ENCODE measurements at places on chromosomes 5 and 9.
A peak's percentile ranks its signal among the peaks of the same experiment; 100 is the strongest.

GRCh38 chr5:160445132-160445531 lies 23.5 kb downstream of the PTTG1 start:
- no peaks in the 10 kb centered on the region for H3K36me3 ChIP-seq
- no peak overlapping the region for H3K27ac ChIP-seq
- H3K4me3 ChIP-seq: no peak overlapping the region
- no peaks in the 10 kb centered on the region for H3K27me3 ChIP-seq
- H3K4me1 ChIP-seq: no peaks in the 10 kb centered on the region

- DNase-seq: no peak
- no peak overlapping the region for H3K27ac ChIP-seq
- H3K4me3 ChIP-seq: no peak overlapping the region
- H3K27me3 ChIP-seq: no peaks in the 10 kb centered on the region
- peaks cover 12% of the 10 kb centered on the region for H3K4me1 ChIP-seq
- H3K36me3 ChIP-seq: peaks cover 2% of the 10 kb centered on the region
Measured at GRCh38 chr5:87150630-87151029, 117.1 kb upstream of the RASA1 start.

DNA sequence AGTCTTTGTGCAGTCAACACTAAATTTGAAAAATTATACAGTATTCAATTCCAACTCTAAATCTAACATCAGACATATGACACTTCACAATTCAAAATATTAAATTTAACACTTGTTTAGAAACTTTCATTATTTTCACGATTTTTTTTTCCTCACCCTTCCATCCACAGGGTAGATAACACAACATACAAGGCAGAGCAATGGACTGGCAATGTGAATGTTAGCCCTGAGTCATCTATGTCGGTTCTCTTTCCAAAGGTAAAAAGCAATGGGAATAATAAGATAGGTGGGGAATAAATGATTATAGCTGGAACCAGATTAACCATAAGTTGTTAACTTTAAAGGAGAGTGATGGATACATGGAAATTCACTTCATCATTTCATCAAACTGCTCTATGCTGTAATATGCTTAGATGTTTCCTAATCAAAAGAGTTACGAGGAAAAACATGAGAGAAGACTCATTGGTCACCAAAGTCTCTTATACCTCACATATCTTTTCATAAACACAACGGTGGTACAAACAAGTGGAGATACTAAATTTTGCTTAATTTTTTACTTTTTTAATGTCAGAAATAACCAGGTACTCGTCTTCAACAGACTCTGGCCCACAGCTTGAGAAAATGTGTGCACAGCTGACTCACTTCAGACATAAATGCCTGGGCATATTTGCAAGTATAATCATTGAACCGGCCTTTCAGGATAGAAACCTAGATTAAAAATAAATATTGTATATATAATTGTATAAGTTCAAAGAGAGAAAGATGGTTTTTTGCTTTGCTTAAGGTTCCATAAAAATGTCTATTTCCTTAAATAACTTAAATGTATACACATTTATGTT lies 23.0 kb downstream of the RFX3 start:
- no peaks in the 10 kb centered on the region for H3K27me3 ChIP-seq
- DNase-seq: no peak
- peaks cover 2% of the 10 kb centered on the region for H3K36me3 ChIP-seq
- no peak overlapping the region for H3K27ac ChIP-seq
- H3K4me3 ChIP-seq: no peak overlapping the region

DNA sequence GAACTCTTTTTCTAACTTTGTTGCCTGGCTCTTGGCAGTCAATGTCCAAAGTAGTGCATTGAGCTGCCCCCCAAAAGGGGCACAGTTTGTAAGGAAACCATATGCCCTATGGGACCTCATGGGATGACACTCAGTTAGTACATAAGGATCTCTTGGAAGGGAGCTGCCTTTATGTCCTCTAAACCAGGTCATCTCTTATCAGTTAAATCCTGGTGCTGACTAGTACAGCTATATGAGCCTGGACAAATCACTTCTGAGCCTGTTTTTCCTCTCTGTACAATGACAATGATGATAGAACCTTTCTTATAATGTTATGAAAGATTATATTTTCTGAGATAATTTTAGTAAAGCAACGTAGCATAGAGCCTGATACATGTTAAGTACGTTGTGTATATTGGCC lies 44.1 kb downstream of the PIK3R1 start:
- no peak for DNase-seq
- no peak overlapping the region for H3K4me3 ChIP-seq
- peaks cover 77% of the 10 kb centered on the region for H3K4me1 ChIP-seq
- no peaks in the 10 kb centered on the region for H3K36me3 ChIP-seq
- H3K27me3 ChIP-seq: no peaks in the 10 kb centered on the region

DNA sequence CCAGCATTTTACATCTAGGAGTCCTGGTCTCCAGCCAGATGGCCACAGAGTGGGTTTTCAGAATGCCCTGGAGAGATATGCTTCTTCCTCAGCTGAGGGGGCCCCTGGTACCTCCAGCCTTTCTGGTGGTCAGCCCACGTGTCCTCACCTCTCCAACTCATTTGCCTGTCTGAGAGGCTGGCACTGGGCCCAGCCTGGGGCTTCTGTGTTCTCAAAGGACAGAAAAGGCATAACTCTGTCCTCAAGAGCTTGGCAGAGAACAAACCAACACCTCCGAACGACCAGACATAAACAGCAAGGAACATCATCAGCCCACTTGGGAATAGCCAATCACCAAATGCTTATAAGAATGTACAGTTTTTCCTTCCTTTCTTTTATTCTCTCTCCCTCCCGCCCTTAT lies 17.1 kb downstream of the ENG start:
- H3K27ac ChIP-seq: no peak overlapping the region
- DNase-seq: no peak
- H3K27me3 ChIP-seq: no peaks in the 10 kb centered on the region
- no peak overlapping the region for H3K4me3 ChIP-seq
- H3K4me1 ChIP-seq: peaks cover 10% of the 10 kb centered on the region

GRCh38 chr9:94860678-94861588 lies 134.4 kb downstream of the AOPEP start:
- no peaks in the 10 kb centered on the region for H3K27me3 ChIP-seq
- peaks cover 8% of the 10 kb centered on the region for H3K36me3 ChIP-seq
- peaks cover 51% of the 10 kb centered on the region for H3K4me1 ChIP-seq
- H3K27ac ChIP-seq: peak overlapping the region; percentile 71
- peak overlapping the region; percentile 68 for H3K4me3 ChIP-seq
